ENCODE measurements at places on chromosomes 7 and 10.

DNA sequence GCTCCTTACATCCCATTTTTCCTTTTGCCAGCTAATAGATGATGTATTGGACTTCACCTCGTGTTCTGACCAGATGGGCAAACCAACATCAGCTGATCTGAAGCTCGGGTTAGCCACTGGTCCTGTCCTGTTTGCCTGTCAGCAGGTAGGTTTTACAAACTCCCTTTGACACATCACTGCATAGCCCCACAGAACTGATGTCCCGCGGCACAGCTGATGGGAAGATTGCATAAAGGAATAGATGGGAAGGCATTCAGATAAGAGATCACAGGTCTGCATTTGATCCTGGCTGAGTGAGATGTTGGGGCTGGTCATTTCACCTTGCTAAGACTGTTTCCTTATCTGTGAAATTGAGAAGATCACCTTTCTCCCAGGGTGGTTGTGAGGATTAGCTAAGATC lies 37.9 kb downstream of the PDSS1 start:
- DNase-seq: no peak

DNA sequence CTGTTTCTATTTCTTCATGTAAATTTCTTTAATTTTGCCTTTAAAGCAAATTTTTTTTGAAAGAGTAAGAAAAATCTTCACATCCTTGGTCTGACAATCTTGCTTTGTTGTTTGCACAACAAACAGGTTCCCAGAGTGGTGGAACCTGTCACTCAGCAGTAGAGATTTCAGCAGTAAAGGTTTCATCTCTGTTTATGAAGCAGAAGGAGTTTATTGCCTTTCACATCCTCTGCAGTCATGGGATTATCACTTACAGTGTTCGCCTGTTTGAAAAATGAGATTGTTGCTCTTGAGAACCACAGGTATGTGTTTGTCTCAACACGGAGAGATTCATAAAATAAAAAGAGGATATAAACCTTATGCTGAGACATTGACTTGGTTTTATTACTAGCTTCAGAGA lies 342.6 kb downstream of the IPMK start:
- DNase-seq: no peak

DNA sequence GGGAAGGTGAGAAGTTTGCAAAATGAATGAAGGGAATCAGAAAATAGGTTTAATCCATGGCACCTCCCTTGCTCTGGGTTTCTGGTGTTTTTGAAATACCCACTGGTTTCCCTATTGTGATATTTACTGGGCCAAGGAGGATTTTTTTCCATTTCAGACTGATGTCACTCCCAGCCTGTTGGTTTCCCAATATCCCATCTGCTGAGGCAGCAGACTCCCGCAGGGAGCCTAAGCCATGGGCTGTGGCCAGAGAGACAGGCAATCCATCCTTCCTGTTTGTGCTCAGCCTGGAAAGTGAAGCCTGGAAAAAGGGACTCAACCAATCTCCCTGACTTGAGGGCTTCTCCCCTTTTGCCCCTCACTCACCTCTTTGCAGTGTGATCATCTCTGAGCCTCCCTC lies 22.8 kb downstream of the FAM107B start:
- DNase-seq: no peak

DNA sequence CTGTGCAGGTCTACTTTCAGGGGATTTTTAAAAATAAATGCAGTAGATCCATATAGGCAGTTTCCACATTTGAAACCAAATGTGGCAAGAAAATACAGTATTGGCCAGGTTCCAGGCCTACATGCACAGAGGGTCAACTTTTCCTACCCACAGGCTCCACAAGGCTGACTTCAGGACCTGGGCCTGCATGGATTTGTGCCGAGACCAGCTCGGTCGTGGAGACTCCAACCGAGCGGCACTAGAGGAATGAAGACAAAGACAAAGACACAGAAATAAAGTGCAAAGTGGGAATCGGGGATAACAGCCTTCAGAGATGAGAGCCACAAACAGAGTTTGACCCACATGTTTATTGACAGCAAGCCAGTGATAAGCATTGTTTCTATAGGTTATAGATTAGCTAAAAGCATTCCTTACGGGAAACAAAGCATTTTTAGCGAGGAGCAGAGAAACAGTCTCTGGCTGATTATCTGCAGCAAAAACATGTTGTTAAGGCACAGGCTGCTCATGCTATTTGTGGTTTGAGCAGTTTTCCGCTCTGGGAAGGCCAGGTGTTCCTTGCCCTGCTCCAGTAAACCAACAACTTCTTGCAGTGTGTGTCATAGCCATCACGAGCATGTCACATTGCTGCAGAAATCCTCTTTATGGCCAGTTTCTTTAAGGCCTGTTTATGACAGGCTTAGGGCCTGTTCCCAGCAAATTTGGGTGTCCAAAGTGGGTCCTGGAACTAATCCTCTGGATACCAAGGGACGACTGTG lies 52.6 kb downstream of the ZNF37A start:
- no peak for DNase-seq

GRCh38 chr10:28538595-28538994 lies 5.7 kb downstream of the WAC start:
- no peak for DNase-seq

- no peak for DNase-seq
These were observed 162.4 kb downstream of the AGMO start for GRCh38 chr7:15399441-15399840.

GRCh38 chr10:121168545-121169216 lies 317.5 kb downstream of the WDR11 start:
- DNase-seq: no peak

- DNase-seq: no peak
These were observed 11.2 kb upstream of the HOXA13 start for GRCh38 chr7:27211084-27211446.

GRCh38 chr10:114437473-114438292 lies 33.4 kb upstream of the AFAP1L2 start:
- DNase-seq: no peak

DNA sequence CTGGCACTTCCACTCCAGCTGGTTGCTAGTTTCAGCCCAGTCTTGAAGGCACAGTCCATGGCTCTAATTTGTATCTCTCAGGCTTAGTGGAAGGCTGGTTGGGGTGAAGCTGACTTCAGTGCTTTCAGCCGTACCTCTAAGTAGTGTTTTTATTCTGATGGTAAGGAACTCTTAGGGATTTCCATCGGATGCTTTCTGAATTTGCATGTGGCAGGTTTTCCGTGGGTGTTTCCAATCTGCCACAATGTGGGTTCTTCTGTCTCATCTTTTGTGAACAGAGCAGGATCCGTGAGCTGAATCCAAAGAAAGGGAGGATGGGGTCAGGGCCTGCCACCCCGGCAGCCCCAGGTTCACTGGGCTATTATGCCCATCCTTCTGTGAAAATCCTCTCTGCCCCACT lies 607.9 kb upstream of the MKI67 start:
- no peak for DNase-seq

DNA sequence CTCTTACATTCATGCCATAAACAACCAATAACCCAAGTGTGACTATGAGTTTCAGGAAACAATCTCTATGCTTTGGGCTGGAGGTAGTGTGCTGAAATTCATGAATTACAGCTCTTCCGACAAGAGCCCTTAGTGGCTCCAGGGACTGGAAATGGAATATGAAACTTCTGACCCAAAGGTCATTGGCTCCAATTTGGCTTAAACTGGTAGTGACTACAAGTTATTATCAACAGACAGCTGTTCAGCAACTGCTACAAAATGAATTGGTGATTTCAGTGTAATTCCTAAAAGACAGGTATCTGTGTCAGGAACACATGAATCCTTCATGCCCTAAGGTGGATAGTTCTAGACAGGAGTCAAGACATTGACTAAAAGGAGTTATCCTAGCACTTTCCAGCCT lies 745.4 kb downstream of the PHTF2 start:
- DNase-seq: no peak

DNA sequence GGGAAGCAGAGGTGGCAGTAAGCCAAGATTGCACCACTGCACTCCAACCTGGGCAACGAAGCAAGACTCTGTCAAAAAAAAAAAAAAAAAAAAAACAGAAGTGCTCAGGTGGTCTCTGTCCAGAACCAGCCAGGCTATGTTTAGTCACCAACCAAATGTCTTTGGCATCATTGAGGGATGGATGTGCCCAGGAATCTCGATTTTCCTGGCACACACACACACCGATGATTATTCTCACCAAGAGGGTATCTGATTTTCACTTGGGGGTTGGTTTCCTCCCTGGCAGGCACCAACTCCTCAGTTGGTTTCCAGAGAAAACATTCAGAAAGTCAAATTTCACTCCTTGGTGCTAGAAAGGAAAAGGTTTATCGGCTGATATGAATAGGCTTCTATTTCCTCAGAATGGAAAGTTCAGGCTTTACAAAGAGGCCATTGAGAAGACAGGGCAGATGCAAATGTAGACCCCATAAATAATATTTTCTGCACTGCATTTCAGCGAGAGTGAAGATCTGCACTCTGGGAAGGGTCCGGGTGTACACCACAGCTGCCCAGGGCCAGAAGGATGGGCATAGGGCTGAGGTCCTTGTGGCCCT lies 154.8 kb downstream of the TNS3 start:
- DNase-seq: no peak

DNA sequence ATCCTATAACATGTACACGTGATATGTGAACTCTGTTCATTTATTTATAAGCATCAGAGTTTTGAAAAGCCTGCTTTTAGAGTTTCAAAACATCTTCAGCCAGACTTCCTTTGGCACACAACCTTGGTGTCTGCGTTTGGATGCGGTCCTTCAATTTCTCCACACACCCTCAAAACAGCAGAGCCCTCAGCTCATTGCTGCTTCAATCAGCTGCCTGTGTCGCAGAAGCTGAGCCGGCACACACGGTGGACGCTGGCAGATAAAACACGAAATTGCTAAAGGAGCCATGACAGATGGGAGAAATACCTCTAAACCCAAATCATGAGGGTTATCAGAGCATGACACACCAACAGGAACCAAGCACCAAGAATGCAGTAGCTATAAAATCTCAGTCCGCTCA lies 396.4 kb upstream of the AKR1E2 start:
- DNase-seq: no peak

DNA sequence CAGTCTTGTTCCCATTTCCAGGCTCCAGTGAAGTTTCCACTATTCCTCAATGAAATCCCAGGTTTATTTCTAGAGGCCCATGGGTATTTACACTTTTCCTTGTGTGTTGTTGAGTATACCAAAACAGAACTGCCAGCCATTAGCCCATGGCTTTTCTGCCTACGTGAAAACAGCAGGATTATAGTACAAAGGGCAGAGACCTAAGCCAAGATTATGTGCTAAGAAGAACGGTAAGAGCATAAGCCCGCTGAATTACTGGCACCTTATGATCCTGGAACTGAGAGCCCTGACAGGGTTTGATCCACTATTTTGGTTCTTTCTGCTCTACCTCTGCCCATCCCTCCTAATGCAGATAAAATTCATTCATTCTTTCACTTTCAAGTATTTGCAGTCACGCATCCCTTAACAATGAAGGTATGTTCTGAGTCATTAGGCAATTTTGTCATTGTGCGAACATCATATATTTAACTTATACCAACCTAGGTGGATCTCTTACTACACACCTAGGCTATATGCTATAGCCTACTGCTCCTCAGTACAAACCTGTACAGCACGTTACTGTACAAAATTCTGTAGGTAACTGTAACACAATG lies 16.0 kb downstream of the SEMA3C start:
- no peak for DNase-seq

GRCh38 chr7:48040944-48041652 lies 5.8 kb downstream of the C7orf57 start:
- no peak for DNase-seq

DNA sequence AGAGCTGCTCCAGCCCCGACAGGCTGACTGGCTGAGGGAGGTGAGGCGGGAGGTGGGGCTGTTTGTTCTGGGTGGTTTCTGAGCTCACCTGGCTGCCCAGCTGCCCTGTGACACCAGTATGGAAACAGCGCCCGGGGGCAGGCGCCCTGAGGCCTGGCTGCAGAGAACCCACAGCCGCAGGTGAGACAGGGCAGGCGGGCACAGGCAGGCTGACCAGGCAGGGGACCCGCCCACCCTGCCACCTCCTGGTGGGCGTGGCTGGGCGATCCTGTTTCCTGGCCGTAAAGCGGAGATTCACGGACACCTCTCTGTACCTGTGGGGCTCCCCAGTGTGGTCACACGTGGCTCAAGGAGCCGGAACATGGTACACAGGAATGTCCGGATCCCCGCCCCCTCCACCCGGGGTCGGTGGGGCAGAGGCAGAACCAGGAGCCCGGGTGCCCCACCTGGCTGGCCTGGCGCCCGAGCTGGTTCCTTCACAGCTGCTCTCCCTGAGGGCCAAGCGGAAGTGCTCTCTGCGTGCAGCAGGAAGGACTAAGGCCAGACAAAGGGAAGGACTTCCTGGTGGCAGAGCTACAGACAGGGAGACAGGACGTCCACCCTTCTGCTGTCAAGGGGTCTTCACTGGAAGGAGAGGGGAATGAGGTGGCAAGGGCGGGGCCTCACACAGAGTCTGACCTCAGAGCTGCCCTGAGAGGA lies 3.9 kb downstream of the MICALL2 start:
- DNase-seq: no peak

DNA sequence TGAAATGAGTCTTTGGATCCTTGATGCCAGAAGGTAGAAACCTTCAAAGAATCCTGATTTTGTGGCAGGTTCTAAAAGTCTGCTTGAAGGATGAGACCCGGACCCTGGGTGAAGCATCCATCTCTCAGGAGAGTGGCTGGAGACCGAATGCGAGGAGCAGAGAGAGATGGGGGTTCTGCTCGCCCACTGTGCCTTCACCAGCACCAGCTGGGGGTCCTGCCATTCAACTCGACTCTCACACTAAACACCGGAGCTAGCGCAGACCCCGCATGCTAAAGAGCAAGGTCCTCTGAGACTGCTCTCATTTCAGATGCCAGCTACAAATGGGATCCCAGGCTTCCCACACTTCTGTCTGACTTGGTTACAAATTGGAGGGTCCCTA lies 218.4 kb downstream of the GLRX3 start:
- no peak for DNase-seq

DNA sequence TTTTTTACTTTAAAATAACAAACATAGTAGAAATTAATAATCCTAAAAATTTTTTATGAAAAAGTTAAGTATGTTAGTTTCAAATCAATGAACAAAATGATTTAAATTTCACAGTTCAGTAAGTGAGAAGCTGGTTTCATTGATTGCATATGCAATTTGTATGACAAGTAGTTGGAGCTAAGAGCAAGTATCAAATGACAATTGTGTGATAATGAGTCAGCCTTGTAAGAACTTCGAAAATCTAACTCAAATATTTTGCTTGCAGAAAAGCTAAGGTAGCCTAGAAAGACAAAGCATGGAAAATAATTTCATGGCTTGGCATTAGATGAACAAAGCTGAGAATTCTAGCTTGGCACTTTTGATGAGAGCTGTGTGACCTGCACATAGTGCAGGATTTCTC lies 111.5 kb downstream of the HDAC9 start:
- DNase-seq: no peak

DNA sequence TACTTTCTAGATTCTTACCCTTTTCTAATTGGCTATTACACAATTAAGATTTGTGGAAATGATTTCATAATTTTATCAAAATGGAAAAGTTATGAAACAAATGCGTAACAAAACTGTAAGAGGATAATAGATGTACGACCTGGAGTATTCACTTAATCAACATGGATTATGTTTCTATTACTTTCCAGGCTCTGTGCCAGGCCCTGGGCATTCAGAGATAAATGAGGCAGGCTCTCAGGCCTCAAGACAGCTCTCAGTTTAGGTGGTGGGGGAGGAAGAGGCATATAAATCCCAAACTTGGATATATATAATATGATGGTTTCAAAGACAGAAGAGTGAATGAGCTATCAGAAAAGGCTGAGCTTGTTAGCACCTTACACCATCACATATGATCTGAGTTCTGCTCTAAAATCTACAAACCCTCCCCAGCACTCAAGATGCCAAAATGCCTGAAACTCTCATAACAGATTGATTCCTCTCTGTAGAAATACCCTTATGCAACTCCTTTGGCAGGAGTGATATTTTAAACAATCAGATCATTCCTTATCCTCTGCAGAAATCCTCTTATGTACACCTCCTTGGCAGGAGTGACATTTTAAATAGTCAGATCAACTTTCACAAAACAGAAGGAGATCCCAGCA lies 42.5 kb downstream of the ACBD5 start:
- no peak for DNase-seq

Data from activated T-helper 1 cell treated with Interleukin-2 at 50 U/mL for 16 hours (primary cell).